Fibroblast of skin of right biceps (primary cell): ENCODE measurements at places on chromosomes 1 and 21.

DNA sequence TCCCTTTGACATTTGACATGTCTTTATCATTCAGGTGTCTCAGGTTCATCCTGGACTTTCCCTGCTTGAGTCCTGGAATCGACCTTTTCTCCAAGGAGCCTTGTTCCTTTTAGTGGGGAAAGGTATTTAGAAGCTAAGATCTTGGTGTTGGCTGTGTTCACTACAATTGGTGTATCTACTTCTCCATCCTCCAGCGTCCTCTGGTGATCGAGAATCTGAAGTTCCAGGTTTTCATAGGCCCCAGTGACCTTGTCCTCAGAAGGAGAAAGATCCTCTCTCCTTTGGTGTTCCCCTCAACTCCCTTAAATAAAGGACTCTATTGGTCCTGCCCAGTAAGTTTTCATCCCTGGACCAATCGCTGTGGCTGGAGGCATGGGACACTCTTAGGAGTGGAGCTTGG, 22.1 kb downstream of the MROH7 start:
- DNase-seq = no peak

- DNase-seq = peak; percentile 61
These were observed 1.3 kb downstream of the ADAMTS1 start for GRCh38 chr21:26843933-26844257.

GRCh38 chr1:221696027-221696426, 45.9 kb downstream of the DUSP10 start:
- DNase-seq = peak; percentile 56

GRCh38 chr1:237091691-237092090, 49.7 kb downstream of the RYR2 start:
- no peak for DNase-seq

- peak; percentile 97 for DNase-seq
These were observed 321.0 kb upstream of the SNX7 start for GRCh38 chr1:98340511-98340910.

DNA sequence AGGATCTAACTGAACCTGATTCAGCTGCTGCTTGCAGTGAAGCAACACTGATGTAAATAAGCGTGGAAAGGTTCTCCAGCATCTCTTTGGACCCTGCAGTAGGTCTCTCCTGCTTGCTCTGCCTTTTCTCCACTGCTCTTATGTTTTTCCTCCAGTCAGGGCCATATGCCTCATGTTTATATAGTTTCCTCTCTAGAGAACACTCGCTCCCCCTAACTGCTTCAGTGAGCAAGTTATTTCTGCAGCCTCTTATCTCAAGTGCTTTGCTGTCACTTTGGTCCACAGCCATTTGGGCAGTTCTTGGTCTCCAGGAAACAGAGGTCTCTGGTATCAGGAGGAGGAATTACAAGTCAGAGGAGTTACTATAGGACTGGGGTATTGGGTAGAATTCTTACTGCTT, 5.3 kb downstream of the PRUNE1 start:
- no peak for DNase-seq

DNA sequence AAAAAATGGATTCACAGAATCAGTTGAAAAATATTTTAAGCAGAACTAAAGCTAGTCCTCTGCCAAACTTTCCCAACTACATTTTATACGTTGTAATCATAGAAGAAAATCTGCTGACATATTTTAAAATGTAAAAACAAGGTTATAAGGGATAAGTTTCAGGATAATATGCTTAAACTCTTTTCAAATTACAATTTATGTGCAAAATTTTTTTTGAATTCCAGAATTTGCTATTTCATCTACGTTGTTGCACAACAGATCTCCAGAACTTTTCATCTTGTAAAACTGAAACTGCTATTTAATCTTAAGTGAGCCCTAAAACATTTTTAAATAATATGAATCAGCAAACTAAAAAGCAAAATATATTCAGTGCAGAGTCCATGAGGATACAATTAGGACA, 5.9 kb downstream of the EDEM3 start:
- DNase-seq = no peak

DNA sequence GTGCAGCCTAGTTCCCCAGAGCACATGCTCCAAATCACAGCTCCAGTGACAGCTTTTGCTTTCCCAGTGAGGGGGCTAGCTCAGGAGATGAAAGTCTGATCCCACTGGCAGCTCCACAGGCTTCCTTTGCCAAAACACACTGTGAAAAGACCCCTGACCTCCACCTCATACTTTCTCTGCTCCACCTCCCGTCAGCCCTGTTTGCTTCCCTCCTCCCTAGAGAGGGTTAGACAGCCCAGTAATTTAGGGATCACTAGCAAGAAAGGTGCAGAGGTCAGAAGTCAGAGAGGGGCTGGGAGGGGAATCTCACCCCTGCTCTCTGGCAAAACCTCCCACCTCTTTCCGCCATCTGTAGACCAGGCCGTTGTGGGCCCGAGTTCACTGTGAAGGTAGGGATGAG, 62.8 kb downstream of the PLXNA2 start:
- no peak for DNase-seq

DNA sequence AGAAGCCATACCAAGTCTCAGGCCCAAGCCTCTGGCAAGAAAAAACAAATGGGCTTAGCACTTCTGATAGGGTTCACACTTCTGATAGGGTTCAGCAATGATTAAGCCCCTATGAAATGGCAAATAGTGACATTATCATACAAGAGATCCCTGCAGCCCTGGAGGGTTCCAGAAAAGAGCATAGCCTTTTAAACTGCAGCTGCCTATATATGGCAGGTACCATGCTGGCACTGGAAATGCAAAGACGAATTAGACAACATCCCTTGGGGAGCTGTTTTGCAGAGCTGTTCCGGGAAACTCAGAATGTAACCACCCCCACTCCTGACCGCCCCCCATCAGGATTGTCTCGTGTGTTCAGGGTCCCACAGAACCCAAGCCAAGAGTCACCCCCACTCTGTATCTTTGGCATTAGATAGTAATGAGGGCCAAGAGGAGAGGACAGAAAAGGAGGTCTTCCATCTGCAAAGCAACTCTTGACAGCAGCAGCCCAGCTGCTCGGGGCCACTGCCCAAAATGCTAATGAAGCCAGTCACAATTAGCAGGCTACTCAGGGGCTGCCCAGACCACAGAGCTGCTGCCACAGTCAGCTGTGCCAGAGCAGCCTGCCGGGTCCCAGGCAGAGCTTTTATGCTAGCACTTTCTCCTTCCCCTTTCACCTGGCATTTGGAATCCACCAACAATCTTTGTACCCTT, 50.9 kb downstream of the ITPKB start:
- no peak for DNase-seq

DNA sequence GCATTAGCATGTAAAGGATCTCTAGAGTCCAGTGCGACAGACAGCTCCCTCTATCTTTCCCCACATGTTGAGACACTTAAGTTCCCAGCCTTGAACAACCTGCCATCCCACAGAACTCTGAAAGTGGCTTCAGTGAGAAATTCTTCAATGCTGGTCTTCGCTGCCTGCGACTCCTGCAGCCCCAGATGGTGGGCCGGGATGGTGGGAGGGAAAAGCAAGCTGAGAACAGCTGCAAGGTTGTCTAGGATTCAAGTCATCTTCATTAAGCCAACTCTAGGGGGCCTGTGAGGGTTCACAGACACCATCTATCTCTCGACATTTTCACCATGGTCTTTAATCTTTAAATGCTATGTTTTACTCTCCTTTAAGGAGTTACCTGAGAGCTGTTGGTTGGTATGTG, 185.5 kb upstream of the C1orf174 start:
- no peak for DNase-seq

- DNase-seq = peak; percentile 13
These were observed 44.6 kb downstream of the TBCE start for GRCh38 chr1:235411489-235412486.

DNA sequence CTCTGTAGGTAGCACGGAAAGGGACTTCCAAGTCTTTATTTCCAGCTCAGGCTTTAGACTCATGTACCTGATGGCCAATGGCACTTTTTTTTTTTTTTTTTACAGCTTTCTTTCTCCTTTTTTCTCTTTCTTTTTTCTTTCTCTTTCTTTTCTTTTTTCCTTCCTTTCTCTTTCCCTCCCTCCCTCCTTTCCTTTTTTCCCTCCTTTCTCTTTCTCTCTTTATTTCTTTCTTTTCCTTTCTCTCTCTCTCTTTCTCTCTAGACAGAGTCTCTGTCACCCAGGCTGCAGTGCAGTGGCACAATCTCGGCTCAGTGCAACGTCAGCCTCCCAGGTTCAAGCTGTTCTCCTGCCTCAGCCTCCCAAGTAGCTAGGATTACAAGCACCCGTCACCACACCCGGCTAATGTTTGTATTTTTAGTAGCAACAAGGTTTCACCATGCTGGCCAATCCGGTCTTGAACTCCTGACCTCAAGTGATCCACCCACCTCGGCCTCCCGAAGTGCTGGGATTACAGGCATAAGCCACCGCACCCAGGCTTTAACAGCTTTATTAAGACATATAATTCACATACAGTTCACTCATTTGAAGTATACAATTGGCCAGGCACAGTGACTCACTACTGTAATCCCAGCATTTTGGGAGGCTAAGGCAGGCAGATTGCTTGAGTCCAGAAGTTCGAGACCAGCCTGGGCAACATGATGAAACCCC, 5.1 kb upstream of the DCAF8 start:
- DNase-seq = no peak

- DNase-seq = no peak
These were observed 7.6 kb upstream of the TIE1 start for GRCh38 chr1:43293176-43293575.

- DNase-seq = no peak
These were observed 216.9 kb upstream of the SAMSN1 start for GRCh38 chr21:14762734-14763694.

DNA sequence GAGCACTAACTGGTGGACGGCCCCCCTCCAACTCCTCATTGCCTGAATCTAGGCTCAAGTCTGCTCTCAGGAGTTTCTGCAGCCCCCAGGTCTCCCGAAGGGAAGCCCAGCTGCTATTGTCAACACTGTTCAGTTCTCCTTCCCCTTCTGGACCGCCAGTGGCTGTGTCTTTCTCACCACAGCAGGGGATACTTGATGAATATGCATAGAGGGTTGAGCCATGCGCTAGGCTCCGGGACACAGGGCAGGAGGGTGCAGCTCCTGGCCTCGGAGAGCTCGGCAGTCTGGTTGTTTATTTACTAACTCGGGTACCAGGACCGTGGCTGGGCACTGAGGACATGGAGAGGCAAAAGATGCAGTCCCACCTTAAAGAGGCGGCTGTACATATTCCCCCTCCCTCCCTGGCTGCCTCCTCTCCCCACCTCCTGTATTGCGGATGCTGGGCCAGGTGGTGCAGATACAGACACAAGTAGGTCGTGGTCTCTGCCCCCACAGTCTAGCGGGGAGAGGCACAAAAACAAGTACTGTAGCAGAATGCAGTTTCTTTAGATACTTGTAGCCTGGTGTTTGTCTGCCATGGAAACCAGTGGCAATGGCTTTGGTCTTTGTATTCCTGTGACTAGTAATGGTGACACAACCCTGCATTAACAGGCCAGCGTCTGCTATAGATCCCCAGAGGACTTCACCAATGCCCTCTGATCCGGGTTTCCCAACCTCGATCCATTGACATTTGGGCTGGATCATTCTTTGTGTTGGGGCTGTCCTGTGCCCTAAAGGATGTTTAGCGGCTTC, 26.2 kb downstream of the ARHGEF10L start:
- DNase-seq = no peak

GRCh38 chr1:234320549-234320948, 52.7 kb upstream of the COA6 start:
- no peak for DNase-seq

DNA sequence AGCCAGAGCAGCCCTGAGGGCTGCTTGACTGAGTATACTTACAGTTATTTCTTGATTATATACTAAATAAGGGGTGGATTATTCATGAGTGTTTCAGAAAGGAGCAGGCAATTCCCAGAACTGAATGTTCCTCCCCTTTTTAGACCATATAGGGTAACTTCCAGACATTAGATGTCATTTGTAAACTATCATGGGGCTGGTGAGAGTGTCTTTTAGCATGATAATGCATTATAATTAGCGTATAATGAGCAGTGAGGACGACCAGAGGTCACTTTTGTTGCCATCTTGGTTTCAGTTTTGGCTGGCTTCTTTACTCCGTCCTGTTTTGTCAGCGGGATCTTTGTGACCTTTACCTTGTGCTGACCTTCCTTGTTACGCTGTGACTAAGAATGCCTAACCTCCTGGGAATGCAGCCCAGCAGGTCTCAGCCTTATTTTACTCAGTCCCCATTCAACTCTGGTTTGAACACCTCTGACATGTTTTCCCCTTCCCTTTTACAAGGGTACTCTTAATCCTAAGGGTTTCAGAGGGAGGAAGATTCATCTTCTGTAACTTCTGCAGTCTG, 16.2 kb downstream of the KCTD3 start:
- DNase-seq = no peak

DNA sequence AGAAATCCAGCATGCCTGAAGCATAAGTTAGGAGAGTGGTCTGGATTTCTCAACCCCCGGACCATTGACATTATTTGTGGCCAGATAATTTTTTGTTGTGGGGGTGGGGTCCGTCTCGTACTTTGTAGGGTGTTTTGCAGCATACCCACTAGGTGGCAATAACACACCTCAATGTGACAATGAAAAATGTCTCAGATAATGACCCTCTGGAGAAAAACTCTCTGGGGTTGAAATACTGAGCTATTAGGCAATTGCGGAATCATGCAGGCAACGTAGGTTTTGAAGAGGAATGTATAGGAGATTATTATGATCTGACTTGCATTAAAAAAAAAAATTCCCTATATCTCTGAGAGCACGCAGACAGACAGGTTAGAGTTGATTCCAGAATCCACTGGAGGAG, 25.3 kb upstream of the RRP15 start:
- no peak for DNase-seq

GRCh38 chr1:71857862-71858261, 424.5 kb downstream of the NEGR1 start:
- peak; percentile 41 for DNase-seq

DNA sequence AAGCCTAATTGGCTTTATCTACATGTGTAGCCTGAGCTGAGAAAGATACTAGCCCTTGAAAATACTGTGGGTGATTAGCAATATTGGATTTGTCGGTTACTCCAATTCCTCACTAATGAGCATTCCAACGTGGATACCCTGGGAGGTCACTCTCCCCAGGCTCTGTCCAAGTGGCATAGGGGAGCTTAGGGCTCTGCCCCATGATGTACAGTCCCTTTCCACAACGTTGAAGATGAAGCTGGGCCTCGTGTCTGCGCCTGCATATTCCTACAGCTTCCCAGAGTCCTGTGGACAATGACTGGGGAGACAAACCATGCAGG, 2.6 kb downstream of the RCC1 start:
- DNase-seq = peak; percentile 40

DNA sequence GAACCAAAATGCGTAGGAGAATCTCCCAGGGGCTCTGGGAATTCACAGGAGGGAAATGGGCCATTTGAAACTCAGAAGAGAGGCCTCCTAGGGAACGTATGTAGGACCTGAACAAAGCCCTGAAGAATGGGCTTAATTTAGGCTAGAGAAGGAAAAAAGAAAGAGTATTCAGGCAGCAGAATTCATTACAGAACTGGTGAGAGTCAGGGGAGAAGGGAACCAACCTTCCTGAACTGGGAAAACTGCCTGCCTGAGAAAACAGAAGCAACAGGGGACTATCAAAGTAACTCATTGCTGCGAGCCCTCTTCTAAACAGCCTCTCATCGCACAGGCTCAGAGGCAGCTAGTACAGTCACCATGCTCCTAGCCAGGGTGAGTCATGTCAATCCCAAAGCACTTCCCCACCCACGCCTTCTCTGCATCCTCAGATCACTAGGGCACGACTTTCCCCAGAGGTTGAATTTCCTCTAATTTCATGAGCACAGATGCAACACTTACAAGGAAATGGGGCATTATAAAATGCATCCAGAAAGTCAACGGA, 98.1 kb downstream of the ADSS2 start:
- peak; percentile 95 for DNase-seq
